ENCODE measurements at places on chromosomes 1 and 21. TPM values are rescaled to one million over a fixed set of nuclear protein-coding genes. Genes with fewer than 3 reads are reported as not detected.
A peak's percentile ranks its signal among the peaks of the same experiment; 100 is the strongest.

The CAMTA1 gene
- 91.0 TPM for total RNA-seq

The SPRR4 gene
- not detected for total RNA-seq

DNA sequence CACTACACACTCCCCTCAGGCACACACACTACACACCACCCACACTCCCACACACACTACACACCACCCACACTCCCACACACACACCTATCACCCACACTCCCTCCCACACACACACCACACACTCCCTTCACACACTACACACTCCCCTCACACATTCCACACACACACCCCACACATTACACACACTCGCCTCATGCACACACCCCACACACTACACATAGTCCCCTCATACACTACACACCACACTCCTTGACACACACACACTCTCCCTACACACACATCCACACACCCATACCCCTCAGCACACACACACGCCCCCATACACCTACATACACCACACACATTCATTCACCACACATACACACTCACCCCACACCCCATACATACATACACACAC is 31.0 kb upstream of the SELENON start:
- no peak for DNase-seq

DNA sequence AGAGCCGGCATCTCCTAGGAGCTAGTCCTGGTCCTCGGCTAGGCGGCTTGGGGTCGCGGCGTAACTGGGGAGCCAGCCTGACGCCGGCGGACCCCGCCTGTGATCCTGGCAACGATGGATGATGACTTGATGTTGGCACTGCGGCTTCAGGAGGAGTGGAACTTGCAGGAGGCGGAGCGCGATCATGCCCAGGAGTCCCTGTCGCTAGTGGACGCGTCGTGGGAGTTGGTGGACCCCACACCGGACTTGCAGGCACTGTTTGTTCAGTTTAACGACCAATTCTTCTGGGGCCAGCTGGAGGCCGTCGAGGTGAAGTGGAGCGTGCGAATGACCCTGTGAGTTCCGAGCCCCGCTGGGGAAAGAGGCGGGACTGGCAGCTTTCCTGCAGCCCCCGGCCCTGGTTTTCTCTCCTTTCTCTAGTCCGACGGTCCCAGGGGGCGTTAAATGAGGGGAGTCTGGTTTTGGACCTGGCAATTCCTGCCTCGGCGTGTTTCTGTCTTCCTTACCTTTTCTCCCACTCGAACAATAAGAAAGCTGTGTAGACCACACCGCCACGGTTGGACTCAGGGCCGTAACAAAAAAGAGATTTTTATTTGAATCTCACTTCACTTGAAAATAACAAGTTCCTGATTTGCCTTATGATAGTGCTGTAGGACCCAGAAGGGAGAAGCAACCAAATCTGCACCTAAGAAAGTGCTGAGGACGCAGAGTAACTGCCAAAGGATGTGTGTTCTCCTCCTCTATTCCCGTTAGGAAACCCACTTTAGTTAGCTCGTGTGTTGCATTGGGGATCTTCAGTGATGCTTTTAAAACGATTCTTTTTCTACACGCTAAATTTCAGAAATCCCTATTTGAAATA is at the start of gene SPRTN:
SPRTN (plus strand) TSS at position 24 of the 859 bp plus-strand sequence; CDS start at position 115, 91 bp downstream.
- no peak for DNase-seq

DNA sequence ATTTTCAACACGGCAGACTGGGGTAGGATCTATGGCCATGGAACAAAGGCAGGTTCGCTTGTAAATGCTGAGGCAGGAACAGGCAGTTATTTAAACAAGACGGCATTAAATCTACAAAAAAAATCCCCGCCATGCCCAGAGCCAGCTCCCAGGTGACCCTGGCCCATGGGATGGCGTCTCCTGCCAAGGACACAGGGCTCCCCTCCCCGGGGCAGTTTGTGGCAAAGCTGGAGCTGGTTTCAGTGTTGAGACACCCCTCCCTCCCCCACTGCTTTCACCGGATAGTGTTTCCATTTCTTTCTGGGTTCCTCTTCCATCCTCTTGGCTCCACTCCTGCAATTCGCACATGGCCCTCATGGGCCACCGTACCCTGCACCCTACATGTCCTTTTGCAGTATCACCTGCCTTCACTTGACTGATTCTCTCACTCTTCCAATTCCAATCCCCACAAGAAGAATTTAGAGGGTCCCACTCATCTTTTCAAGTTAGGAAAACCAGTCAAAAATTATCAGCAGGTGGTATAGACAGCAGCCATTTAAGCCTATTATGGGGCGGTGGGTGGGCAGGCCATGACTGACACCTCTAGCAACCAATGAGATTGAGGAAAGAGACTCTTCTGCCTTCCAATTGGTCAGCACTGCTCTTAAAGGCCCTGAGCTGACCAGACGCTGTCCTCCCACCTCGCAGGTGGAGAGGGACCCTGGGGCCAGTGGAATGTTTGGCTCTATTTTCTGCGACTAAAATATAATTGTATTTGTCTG is 52.0 kb downstream of the OLIG1 start:
- DNase-seq = peak; percentile 51

GRCh38 chr1:183433703-183434102 is 15.5 kb upstream of the NMNAT2 start:
- no peak for DNase-seq

GRCh38 chr1:17118268-17118667 is 983 bp downstream of the PADI2 start:
- DNase-seq = no peak

- DNase-seq = no peak
Measured at GRCh38 chr1:233587958-233588799, 25.7 kb upstream of the KCNK1 start.

DNA sequence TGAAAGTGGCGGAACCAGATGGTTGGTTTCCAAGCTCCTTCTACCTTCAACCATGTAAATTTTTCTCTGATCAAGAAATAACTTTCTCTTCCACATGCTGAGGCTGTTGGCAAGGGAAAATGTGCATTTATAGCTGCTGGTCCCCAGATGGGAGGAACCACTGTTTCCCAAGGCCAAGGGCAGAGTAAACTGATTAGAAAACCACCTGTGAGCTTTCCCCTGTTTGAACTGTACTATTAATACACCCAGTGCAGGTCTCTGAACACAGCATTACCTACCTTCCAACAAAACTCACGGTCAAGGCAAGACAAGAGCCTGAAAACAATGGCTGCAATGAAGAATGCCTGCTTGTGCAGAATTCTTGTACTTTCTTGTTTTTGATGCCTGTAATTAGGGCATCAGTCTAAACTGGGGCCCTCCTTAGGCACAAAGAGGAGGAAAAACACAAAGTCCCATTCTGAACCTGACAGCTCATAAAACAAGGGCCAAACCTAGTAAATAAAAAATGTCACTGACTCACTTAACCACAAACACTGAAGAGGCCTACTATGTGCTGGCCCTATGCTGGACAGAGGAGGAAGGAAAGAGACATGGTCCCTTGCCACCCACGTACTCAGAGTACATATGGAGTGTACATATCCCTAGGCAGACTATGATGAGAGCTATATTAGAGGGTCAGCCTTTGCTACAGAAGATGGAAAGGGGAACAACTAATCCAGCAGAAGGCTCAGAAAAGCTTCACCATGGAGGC is 2.6 kb downstream of the MKNK1 start:
- DNase-seq = no peak

DNA sequence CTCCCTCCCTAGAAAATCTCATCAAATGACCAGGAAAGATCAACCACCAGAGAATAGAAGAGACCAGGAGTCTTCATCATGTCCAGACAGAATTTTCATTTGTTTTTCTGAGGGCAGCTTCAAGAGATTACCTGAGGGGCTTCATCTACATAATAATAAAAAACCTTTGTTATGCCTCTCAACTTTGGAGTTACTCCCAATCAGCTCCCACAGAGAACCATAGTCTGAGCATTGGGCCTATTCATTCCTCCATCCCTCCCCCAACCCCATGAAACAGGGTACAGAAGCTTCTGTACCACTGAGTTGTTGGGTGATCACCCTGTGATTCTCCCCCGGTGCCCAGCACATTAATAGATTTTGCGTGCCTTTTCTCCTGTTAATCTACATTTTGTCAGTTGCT is 53.3 kb upstream of the PRRC2C start:
- DNase-seq = no peak

GRCh38 chr1:205812271-205812877 is 624 bp downstream of the SLC41A1 start:
- peak; percentile 9 for DNase-seq

Measured in RPMI7951 (cell line).